Natural killer cell (primary cell): ENCODE measurements at places on chromosomes 3 and 15. TPM values are rescaled to one million over a fixed set of nuclear protein-coding genes. Genes with fewer than 3 reads are reported as not detected.
A peak's percentile ranks its signal among the peaks of the same experiment; 100 is the strongest.

PARP3 gene
- 7.4 TPM for total RNA-seq

ZNF774 gene
- total RNA-seq: 0.34 TPM

LSMEM2 gene
- total RNA-seq: not detected

INTS14 gene
- total RNA-seq: 33.6 TPM

MYZAP gene
- total RNA-seq: not detected

SHQ1 gene
- total RNA-seq: 16.3 TPM

P2RY1 gene
- 2.0 TPM for total RNA-seq

RARB gene
- total RNA-seq: not detected

DNA sequence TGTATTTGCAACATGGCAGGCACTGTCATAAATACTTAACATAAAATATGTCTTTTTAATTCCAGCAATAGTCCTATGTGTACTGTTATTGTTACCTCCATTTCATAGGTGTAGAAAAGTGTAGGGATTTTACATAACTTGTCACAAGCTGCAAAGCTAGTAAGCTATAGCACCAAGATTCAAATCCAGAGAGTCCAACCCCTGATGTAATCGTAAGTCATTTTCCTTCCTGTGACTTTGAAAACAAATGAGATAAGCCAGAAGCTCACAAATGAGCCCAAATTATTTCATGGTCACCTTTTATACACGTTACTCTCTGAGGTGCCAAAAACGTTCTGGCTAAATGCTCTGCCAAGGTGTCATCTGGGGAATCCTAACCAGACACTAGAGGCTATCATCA lies 23.8 kb downstream of the TNIK start:
- peaks cover 3% of the 10 kb centered on the region for H3K4me1 ChIP-seq
- no peaks in the 10 kb centered on the region for H3K27me3 ChIP-seq
- no peak overlapping the region for H3K27ac ChIP-seq
- DNase-seq: no peak
- no peaks in the 10 kb centered on the region for H3K36me3 ChIP-seq
- no peak overlapping the region for H3K4me3 ChIP-seq

- H3K27me3 ChIP-seq: no peaks in the 10 kb centered on the region
- no peak overlapping the region for H3K27ac ChIP-seq
- no peak for DNase-seq
- no peaks in the 10 kb centered on the region for H3K36me3 ChIP-seq
- H3K4me1 ChIP-seq: peaks cover 6% of the 10 kb centered on the region
Measured at GRCh38 chr15:60660290-60661051, 181.5 kb upstream of the ICE2 start.

- no peak for DNase-seq
- no peak overlapping the region for H3K4me3 ChIP-seq
- no peaks in the 10 kb centered on the region for H3K27me3 ChIP-seq
- peaks cover 2% of the 10 kb centered on the region for H3K36me3 ChIP-seq
- H3K4me1 ChIP-seq: no peaks in the 10 kb centered on the region
Measured at GRCh38 chr3:150421256-150421655, 13.2 kb downstream of the TSC22D2 start.

- no peak for DNase-seq
- no peak overlapping the region for H3K27ac ChIP-seq
- no peaks in the 10 kb centered on the region for H3K36me3 ChIP-seq
- no peaks in the 10 kb centered on the region for H3K4me1 ChIP-seq
- no peaks in the 10 kb centered on the region for H3K27me3 ChIP-seq
Measured at GRCh38 chr15:51374131-51374530, 32.7 kb downstream of the GLDN start.

- DNase-seq: no peak
- H3K27ac ChIP-seq: no peak overlapping the region
- H3K4me3 ChIP-seq: no peak overlapping the region
- no peaks in the 10 kb centered on the region for H3K27me3 ChIP-seq
- H3K36me3 ChIP-seq: no peaks in the 10 kb centered on the region
- H3K4me1 ChIP-seq: no peaks in the 10 kb centered on the region
Measured at GRCh38 chr15:101570241-101570640, 80.7 kb upstream of the PCSK6 start.

GRCh38 chr3:185959609-185960521 lies 22.1 kb upstream of the TRA2B start:
- no peak overlapping the region for H3K4me3 ChIP-seq
- peak; percentile 33 for DNase-seq
- no peak overlapping the region for H3K27ac ChIP-seq
- H3K27me3 ChIP-seq: no peaks in the 10 kb centered on the region
- H3K4me1 ChIP-seq: no peaks in the 10 kb centered on the region
- H3K36me3 ChIP-seq: no peaks in the 10 kb centered on the region

GRCh38 chr3:142098964-142099363 lies 50.4 kb downstream of the TFDP2 start:
- no peaks in the 10 kb centered on the region for H3K4me1 ChIP-seq
- DNase-seq: no peak
- no peak overlapping the region for H3K4me3 ChIP-seq
- no peak overlapping the region for H3K27ac ChIP-seq

DNA sequence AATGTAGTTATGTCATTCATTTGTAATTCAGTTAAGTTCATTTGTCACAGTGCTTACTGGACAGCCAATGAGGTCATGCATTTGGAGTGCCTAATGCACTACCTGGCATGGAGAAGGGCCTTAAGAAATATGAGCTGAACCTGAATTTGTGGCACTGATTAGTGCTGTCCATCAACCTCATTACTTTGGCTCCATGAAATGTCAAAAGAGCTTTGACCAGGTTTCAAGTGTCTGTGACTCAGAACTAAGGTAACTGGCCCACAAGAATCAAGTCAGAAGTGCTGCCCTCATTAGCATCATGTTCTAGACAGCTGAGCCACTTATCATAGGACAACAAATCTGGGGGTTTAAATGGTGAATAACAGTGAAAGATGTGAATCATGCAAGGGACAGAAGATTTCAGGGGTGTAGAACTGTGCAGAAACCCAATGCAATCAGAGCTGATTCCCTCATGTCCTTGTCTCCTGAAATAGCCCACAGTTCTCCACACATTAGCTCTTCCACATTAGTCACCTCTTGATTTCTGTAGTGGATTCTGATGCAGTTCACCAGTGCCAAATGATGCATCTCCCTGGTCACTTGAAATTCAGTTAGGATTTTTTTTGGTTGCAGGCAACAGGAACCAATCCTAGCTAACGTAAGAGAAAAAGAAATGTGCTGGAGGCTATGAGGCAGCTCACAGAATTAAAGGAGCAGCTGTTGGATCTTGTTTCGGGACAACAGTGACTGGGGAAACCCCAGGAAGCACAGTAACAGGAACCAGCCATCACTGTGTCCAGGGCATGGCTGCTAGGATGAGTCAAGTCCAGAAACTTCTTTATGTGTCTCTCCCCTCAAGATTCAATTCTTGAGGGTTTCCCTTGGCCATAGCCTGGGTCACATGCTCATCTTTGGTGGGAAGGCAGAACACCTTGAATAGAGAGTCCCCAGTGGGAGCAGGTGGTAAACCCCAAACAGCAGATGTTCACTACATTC lies 38.7 kb downstream of the CHST2 start:
- no peak overlapping the region for H3K4me3 ChIP-seq
- H3K4me1 ChIP-seq: peaks cover 5% of the 10 kb centered on the region
- H3K27me3 ChIP-seq: no peaks in the 10 kb centered on the region
- H3K36me3 ChIP-seq: no peaks in the 10 kb centered on the region
- DNase-seq: no peak

DNA sequence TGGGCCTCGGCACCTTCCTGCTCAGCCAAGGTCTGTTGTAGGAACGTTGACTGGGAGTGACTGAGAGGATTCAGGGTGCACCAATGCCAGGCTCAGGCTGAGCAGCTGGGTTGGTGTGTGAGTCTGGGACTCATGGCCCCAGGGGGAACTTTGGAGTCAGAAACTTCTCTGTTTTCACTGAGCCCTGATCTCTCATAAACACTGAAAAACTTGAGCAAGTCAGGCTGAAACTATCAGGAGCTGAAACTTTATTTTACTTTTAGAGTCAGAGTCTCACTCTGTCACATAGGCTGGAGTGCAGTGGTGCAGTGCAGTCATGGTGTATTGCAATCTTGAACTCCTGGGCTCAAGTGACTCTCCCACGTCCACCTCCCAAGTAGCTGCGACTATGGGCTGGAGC lies 3.0 kb downstream of the TRAK1 start:
- no peak overlapping the region for H3K4me3 ChIP-seq
- DNase-seq: no peak
- peaks cover 16% of the 10 kb centered on the region for H3K4me1 ChIP-seq
- H3K27me3 ChIP-seq: no peaks in the 10 kb centered on the region

- H3K4me1 ChIP-seq: no peaks in the 10 kb centered on the region
- H3K36me3 ChIP-seq: no peaks in the 10 kb centered on the region
- DNase-seq: no peak
- H3K27ac ChIP-seq: no peak overlapping the region
- no peak overlapping the region for H3K4me3 ChIP-seq
Measured at GRCh38 chr3:126516152-126516935, 1.2 kb downstream of the UROC1 start.

DNA sequence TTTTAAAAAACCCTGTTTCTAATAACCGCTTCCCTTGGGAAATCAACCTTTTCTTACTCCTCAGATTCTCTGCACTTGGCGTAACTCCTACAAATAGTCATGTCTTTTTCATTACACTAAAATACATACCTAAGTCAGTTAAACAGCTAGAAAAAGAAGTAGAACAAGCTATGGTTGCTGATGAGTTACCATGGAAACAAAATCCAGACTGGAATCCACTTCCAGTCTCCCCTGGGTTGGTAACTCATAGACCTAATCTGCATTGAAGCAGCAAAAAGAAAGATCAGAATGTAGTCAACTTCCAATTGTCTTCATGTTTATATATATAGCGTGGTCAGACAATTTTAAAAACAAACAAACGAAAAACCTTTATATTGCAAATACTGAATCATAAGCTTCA lies 260.8 kb upstream of the LRRN1 start:
- no peak overlapping the region for H3K27ac ChIP-seq
- no peak overlapping the region for H3K4me3 ChIP-seq
- DNase-seq: no peak
- H3K36me3 ChIP-seq: no peaks in the 10 kb centered on the region
- H3K4me1 ChIP-seq: no peaks in the 10 kb centered on the region

GRCh38 chr3:31476209-31476608 lies 56.5 kb upstream of the STT3B start:
- no peaks in the 10 kb centered on the region for H3K27me3 ChIP-seq
- H3K4me3 ChIP-seq: no peak overlapping the region
- peaks cover 3% of the 10 kb centered on the region for H3K4me1 ChIP-seq
- no peak overlapping the region for H3K27ac ChIP-seq
- H3K36me3 ChIP-seq: no peaks in the 10 kb centered on the region

DNA sequence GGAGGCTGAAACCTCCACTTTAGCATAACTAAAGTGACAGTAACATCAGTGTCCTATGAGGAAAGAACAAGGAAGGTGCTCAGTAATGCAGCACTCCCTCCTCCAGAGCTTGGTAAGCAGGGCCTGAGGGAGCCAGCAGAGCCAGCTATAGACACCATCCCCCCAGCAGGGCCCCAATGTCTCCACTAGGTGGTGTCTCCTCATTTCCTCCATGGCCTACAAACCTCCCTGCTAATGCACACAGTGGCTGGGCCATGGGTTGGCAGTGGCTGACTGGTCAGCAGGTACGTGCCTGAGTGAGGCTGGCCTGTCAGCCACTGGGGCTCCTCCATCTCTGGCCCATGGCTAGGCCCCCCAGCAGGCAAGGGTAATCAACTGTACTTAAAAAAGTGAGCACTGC lies 13.6 kb downstream of the MRPS25 start:
- H3K36me3 ChIP-seq: peaks cover 41% of the 10 kb centered on the region
- no peak overlapping the region for H3K4me3 ChIP-seq
- H3K27me3 ChIP-seq: no peaks in the 10 kb centered on the region
- H3K4me1 ChIP-seq: peaks cover 28% of the 10 kb centered on the region
- DNase-seq: peak; percentile 60

- H3K27ac ChIP-seq: peak overlapping the region; percentile 27
- DNase-seq: peak; percentile 76
- H3K27me3 ChIP-seq: no peaks in the 10 kb centered on the region
- peaks cover 2% of the 10 kb centered on the region for H3K36me3 ChIP-seq
Measured at GRCh38 chr15:74893627-74894026, 3.8 kb downstream of the MPI start.

- no peak for DNase-seq
- H3K4me3 ChIP-seq: no peak overlapping the region
- H3K27me3 ChIP-seq: no peaks in the 10 kb centered on the region
- no peaks in the 10 kb centered on the region for H3K4me1 ChIP-seq
- no peak overlapping the region for H3K27ac ChIP-seq
Measured at GRCh38 chr15:63554337-63554927, 42.8 kb upstream of the FBXL22 start.

- H3K4me1 ChIP-seq: peaks cover 5% of the 10 kb centered on the region
- H3K27ac ChIP-seq: no peak overlapping the region
- no peak overlapping the region for H3K4me3 ChIP-seq
- no peaks in the 10 kb centered on the region for H3K27me3 ChIP-seq
Measured at GRCh38 chr15:52254391-52254790, 41.2 kb downstream of the MYO5C start.

DNA sequence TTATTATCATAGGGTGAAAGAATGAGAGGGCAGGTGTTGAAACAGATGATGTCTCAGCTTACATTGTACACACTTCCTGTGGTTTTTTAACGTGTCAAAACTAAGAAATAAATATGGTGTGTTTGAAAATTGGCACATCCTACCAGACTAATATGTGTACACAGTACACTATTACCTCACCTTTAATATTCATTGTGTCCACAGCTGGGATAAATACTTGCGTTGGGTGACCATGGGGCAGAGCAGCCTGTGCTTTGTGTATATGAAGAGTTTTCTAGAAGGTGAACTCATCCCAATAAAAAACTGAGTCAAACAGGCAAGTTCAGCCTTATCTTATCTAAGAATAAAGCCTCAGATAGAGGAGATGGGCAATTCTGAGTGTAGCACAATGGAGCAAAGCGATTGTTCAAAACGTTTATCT lies 17.3 kb downstream of the SUCNR1 start:
- no peaks in the 10 kb centered on the region for H3K36me3 ChIP-seq
- DNase-seq: peak; percentile 26
- no peak overlapping the region for H3K4me3 ChIP-seq
- no peaks in the 10 kb centered on the region for H3K27me3 ChIP-seq
- H3K27ac ChIP-seq: peak overlapping the region; percentile 32
- peaks cover 26% of the 10 kb centered on the region for H3K4me1 ChIP-seq

GRCh38 chr3:142356818-142357217 lies 91.0 kb downstream of the XRN1 start:
- no peaks in the 10 kb centered on the region for H3K27me3 ChIP-seq
- no peak overlapping the region for H3K27ac ChIP-seq
- H3K4me1 ChIP-seq: no peaks in the 10 kb centered on the region

- H3K4me3 ChIP-seq: no peak overlapping the region
- no peak for DNase-seq
- H3K4me1 ChIP-seq: no peaks in the 10 kb centered on the region
- no peak overlapping the region for H3K27ac ChIP-seq
Measured at GRCh38 chr3:5238545-5238944, 51.0 kb downstream of the EDEM1 start.

DNA sequence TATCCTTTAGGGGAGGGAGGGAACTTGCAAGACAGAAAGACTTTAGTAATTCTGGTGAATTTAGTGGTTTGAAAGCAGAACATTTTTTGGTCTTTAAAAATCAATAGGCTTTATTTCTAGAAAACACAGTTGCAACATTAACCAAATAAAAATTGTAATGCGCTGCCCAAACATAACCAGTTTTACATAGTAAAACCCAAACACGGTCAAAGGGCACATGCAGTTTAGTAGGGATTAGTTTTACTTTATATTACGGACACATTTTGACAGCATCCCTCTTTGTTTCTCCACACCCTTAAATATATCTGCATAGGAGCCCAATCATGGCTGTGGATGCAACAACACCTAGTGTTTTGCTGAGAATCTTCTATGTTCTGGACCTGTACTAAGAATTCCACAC lies 156.7 kb downstream of the NR2F2 start:
- no peaks in the 10 kb centered on the region for H3K36me3 ChIP-seq
- no peak overlapping the region for H3K4me3 ChIP-seq
- DNase-seq: no peak
- no peak overlapping the region for H3K27ac ChIP-seq

- H3K27me3 ChIP-seq: no peaks in the 10 kb centered on the region
- H3K4me3 ChIP-seq: no peak overlapping the region
- DNase-seq: no peak
- peak overlapping the region; percentile 73 for H3K27ac ChIP-seq
- peaks cover 30% of the 10 kb centered on the region for H3K4me1 ChIP-seq
Measured at GRCh38 chr3:25461946-25462345, 33.9 kb downstream of the RARB start.
